Activated CD4-positive, alpha-beta T cell treated with anti-CD3 and anti-CD28 coated beads, Interleukin-2, amount 50 U/mL, for 48 hours (primary cell): ENCODE measurements at places on chromosomes 3 and 15.

DNA sequence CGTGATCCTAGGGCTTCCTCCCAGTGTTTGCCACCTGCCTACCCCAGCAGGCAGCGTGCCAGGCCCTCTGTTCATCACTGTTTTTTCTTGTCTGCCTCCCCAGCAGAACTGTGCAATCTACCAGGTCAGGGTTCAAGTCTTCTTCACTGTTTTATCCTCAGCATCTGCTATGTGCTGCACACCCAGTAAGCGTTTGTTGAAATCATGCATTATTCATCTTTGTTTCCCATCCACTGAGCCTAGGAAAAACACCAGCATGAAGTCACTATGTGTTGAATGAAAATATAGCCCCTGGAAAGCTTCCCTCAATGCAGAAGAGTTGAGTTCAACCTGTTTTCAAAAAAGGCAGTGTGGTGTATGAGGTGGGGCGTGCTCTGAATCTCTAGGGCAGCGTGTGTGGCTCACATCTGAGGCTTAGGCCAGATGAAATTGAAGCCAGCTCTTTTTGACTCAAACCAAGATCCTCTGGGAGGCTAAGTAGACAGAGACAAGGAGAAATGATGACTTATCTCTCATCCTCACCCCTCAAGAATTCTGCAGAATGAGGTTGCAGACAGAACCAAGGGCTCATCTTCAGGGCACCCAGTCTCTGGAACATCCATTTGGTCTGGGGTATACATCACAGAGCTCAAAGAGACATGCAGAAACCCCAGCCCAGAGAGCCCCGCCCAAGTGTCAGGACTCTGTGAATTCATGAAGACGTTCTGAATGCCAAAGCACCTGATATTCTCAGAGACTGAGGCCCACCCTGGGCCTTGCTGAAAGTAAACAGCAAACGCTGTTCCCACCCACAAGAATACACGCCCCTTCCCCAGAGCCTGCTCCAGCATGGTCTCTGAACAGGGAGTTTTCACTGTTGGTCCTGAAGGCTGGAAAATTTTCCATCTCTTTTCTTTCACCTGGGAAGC lies 5.7 kb upstream of the CAV3 start:
- no peak for DNase-seq

GRCh38 chr15:65598468-65598867 lies 12.5 kb downstream of the INTS14 start:
- DNase-seq: no peak

DNA sequence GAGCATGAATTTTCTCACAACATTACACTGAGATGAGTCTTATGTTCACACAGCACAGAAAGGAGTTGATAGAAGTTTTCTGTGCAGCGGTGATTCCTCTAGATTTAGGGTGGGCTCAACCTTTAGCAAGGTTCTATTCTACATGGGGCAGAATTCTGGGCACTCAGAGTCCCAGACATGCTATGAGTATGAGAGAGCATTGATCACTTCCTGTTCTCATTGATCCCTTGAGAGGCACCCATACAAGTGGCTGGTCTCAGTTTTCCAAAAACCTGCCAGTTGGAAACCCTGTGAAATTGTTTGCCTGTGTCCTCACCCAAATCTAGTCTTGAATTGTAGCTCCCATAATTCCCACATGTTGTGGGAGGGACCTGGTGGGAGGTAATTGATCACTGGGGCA lies 112.5 kb upstream of the NR2F2 start:
- DNase-seq: no peak

- no peak for DNase-seq
These were observed 66.2 kb downstream of the ETV5 start for GRCh38 chr3:186042521-186043202.

DNA sequence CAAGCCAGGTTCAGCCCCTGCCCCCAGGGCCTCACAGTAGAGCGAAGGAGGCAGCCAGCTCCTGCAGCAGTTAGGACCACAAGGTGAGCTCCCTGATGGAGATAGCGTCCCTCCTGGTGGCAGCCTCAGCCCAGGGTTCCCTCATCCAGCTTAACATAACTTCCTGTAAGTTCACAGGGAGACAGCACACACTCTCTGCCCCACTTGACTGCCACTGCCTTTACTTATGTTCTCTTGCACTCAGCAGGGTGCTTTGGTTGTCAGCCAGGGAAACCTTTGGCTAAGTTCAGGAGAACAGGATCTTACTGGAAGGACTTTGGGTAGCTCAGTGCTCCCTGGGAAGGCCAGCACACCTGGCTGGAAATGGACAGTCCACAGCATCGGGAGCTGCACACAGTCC lies 10.9 kb downstream of the KBTBD13 start:
- DNase-seq: no peak

GRCh38 chr3:194187233-194187944 lies 51.4 kb downstream of the HES1 start:
- DNase-seq: no peak
